ENCODE measurements at places on chromosomes 5 and 9.

DNA sequence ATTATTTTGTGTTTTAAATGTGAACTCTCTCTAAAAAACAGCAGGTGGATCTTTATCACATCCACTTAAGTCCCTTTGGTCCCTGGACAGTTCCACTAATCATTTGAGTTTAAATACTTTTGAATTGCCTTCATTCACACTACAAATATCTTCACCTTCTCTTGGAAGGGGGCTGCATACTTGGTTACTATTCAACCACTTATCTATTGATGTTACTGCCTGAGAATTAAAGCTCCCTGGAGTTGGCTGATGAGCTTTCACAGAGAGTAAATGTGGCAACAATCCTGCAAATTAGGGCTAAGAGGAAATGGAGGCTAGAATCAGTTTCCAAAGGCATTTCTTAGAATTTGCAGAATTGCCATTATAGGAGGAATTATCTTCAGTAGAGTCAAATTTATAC is 180.4 kb downstream of the ST8SIA4 start:
- no peak for DNase-seq

- DNase-seq = no peak
Observed at GRCh38 chr5:124570285-124571035, 176.0 kb downstream of the ZNF608 start.

DNA sequence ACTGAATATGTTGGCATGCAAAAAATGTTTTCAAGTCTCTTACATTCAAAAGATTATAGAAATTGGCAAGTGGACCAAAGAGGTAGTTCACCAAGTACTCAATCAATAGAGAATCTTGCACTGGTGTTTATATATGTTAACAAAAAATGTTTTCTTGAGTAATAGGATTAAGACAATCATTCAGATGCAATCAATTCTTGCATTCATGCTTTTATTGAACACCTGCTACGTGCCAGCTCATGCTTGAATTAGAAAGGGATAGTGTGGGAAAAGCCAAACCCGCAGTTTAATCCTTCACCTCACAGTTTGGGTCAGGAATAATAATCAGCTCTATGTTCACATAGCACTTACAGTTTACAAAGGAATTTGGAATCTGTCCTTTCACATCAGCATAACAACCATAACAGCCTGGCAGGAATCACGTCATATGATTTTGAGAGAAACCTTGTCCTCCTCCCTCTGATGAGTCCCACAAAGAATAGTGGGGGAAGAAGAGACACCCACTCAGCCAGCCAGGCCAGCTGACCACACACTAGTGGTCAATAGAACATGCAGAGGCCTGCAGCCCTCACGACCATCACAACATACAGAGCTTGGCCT is 36.8 kb upstream of the FRRS1L start:
- no peak for DNase-seq

DNA sequence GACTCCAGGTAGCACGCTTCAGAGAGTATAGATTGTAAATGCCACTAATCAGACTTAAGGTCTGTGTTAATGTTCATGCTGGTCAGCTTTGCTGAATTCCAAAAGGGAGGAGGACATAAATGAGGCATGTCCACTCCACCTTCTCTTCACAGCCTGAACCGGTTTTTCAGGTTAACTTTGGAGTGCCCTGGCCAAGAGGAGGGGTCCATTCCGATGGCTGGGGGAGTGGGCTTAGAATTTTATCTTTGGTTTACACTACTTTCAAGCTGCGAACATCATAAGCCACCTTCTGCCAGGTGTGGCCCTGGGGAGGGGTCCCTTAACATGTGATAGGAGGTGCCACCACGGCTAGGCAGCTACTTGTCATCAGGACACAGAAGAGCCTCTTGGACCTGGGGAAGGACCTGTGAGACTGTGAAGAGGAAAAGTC is 24.2 kb downstream of the ABO start:
- no peak for DNase-seq

GRCh38 chr5:28390341-28390740 is 1352.0 kb upstream of the CDH9 start:
- DNase-seq = no peak

DNA sequence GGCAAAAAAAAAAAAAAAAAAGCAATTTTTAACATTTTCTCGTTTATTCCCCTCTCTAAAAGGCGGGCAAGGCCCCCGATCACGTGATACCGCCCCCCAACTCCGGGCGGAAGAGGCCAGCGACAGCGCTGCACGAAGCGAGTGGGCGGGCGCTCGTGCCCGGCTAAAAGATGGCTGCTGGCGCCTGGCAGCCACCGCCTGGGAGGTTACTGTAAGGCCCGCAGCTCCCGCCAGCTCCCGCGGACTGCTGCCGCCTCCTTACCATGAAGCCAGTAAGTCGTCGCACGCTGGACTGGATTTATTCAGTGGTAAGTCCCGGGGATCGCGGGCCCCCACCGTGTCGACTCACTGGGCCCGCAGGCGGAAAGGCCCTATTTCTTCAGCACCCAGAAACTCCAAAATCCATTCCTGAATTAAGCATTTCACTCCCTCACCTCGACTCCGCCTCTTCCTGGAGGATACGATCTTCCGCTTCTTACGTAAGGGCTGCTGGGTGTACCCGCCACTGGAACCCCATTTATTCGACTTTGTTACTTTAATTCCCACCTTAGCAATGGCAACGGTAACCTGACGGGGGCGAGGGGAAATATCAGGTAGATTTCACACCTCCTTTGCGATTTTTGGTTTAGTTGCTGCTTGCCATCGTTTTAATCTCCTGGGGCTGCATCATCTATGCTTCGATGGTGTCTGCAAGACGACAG is at the start of the genes SMIM27 and TOPORS:
Gene SMIM27 (plus strand): TSS at position 156 of the 701 bp plus-strand sequence. CDS start 108 bp downstream, at position 264.
Gene TOPORS (minus strand): TSS at position 415 of the 701 bp plus-strand sequence. CDS start 150 bp downstream, at position 265.
- peak; percentile 86 for DNase-seq
